ENCODE measurements at places on chromosomes 1 and 21. TPM values are rescaled to one million over a fixed set of nuclear protein-coding genes. Genes with fewer than 3 reads are reported as not detected.
A peak's percentile ranks its signal among the peaks of the same experiment; 100 is the strongest.

- no peak for DNase-seq
- H3K36me3 ChIP-seq = no peaks in the 10 kb centered on the region
- no peak overlapping the region for H3K4me3 ChIP-seq
- H3K27me3 ChIP-seq = no peaks in the 10 kb centered on the region
Measured at GRCh38 chr21:17429936-17430335, 82.9 kb upstream of the CXADR start.

- no peaks in the 10 kb centered on the region for H3K4me1 ChIP-seq
- no peak overlapping the region for H3K27ac ChIP-seq
- H3K36me3 ChIP-seq = no peaks in the 10 kb centered on the region
- DNase-seq = peak; percentile 17
- no peak overlapping the region for H3K4me3 ChIP-seq
- H3K27me3 ChIP-seq = no peaks in the 10 kb centered on the region
Measured at GRCh38 chr21:29904359-29905282, 35.2 kb downstream of the GRIK1 start.

DNA sequence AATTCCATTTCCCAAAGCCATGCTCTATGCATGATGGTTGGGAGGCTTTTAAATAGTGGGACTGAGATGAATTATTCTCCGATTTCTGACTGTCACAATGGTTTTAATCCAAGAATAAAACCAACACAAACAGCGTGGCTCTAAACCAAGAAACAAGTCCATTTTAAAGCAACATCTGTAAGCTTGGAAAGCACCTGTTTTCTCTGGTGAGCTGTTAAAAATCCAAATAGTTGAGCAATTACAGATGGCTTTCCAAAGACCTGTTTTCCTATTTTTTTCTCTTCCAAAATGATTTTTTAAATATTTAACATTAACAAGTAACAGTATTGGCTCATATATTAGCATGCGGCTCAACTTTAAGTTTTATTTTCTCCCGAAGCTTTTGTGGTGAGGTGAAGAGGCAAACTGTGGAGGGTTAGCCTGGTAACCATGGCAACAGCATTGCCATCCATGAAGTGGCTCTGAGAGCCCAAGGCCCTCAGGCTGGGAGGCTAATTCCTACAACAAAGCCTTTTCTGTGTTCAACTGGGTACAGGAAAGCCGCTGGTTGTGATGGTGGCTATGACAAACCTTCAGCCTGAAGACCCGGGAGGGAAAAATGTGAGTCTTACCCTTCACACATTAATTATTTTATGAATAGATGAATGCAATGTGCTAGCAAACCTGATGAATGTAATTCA is 56.7 kb upstream of the B3GALT5 start:
- no peak overlapping the region for H3K27ac ChIP-seq
- DNase-seq = peak; percentile 73
- H3K36me3 ChIP-seq = peaks cover 13% of the 10 kb centered on the region
- H3K4me3 ChIP-seq = no peak overlapping the region
- H3K27me3 ChIP-seq = no peaks in the 10 kb centered on the region
- no peaks in the 10 kb centered on the region for H3K4me1 ChIP-seq

GRCh38 chr1:156927215-156928042 is 7.0 kb downstream of the LRRC71 start:
- no peaks in the 10 kb centered on the region for H3K36me3 ChIP-seq
- peak; percentile 97 for DNase-seq
- peaks cover 89% of the 10 kb centered on the region for H3K27me3 ChIP-seq

INTS7 gene
- total RNA-seq = 34.0 TPM
